Activated CD4-positive, alpha-beta T cell treated with anti-CD3 and anti-CD28 coated beads, Interleukin-2, amount 10 ng/mL, durations not matched to agents 7 days and 5 days (primary cell): ENCODE measurements at places on chromosomes 11 and 22.

DNA sequence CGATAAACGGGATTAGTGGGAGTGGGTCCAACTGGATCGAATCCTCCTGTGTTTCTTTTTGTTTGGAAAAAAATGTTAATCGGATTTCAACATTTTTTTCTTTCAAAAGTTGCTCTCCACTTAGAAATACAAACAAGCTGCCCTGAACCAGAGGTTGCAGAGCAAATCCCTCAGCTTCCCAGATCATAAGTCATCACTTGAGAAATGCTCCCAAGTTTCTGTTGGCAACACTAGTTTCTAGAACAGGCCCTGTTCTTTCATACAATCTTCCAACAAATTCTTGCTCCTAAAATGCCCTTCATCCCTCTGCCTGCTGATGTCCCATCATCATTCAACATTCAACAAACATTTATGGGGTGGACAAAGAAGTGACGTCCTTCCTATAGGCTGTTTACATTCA lies 1.3 kb upstream of the MLC1 start:
- no peak for DNase-seq

- no peak for DNase-seq
Measured at GRCh38 chr22:29090039-29090438, 17.2 kb downstream of the KREMEN1 start.

GRCh38 chr11:96105197-96105895 lies 181.4 kb upstream of the MTMR2 start:
- no peak for DNase-seq

GRCh38 chr11:36441610-36442208 lies 68.4 kb downstream of the TRAF6 start:
- no peak for DNase-seq
